ENCODE measurements at places on chromosomes 4 and X.

DNA sequence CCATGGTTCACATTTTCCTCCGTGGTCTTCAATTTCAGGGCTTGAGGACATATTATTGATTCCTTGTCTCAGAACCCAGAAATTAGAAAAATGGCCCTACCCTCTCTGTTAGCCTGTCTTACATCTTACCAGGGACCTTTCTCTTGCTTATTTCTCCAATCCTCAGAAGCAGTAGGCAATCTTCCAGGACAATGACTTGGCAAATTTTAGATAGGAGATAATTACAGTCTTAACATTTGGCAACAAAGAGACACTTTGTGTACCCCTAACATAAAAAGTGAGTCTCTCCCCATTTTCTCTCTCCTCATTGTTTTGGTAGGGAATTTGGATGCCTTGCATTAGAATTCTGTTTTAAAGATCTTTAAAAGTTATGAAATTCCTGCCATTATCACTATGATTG is 778.1 kb upstream of the SLIT2 start:
- no peak for DNase-seq

DNA sequence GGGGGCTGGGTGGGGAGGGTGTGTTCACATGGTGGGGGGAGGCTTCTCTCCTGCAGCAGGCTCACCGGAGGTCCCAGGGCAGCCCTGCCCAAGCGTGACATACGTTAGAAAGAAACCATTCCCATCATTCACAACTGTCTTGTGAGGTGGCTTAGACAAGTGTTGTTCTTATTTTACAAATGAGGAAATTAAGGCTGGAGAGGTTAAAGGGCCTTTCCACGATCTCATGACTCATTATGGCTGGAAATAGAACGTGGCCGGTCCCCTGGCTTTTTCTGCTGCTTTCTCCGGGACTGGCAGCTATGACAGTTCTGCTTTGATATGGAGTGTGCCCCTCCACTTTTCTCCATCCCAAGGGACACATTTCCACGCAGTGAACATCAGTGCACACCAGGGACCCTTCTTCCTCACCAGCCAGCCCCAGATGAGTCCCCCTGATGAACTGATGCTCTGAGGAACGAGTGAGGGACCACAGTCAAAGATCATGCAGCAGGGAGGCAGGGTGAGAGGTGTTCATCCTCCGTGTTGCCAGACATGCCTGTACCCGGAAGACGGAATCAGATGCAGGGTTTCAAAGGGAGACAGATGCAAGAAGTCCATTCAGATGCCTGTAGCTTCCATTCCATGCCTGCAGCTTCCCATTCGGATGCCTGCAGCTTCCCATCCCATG is 64.0 kb upstream of the ACSL1 start:
- no peak for DNase-seq

DNA sequence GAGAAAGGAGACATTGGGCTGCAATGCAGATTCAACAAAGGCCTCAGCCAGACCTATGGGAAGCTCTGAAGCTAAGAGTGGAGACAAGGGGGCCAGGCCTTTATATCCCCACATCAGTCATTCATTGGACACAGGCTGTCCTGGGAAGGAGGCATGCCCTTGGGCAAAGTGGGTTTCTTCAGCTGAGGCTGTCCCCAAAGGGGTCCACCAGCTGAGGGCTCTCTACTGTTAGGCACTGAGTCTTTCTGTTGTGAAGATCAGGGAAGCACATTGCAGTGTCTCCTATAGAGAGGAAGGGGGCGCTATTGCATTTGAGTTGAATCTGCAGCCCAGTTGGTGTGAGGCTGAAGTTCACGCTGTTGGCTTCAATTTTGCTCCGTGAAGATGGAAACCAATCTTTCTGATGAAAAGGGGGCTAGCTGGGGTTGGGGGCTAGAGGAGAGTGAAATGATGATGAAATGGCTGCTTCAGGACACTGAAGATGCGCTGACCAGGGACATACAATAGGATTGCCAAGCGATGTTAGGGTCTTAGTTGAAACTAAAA is 48.0 kb downstream of the SLC25A5 start:
- peak; percentile 39 for DNase-seq

DNA sequence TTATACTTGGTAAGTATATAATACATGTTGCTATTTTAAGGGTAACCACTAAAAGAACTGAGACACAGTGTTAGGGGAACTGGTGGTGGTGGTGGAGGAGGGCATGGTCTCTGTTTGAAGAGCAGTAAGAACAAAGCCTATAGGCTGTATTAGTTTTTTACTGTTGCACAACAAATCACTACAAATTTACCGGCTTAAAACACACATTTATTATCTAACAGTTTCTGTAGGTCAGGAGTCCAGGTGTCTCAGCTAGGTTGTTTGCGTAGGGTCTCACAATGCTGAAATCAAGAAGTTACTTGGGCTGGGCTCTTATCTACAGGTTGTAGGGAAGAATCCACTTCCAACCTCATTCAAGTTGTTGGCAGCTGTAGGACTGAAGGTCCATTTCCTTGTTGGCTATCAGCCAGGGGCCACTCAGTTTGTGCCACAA is 52.6 kb downstream of the CASK start:
- no peak for DNase-seq

- no peak for DNase-seq
Measured at GRCh38 chr4:152556283-152556682, 20.4 kb upstream of the FBXW7 start.

DNA sequence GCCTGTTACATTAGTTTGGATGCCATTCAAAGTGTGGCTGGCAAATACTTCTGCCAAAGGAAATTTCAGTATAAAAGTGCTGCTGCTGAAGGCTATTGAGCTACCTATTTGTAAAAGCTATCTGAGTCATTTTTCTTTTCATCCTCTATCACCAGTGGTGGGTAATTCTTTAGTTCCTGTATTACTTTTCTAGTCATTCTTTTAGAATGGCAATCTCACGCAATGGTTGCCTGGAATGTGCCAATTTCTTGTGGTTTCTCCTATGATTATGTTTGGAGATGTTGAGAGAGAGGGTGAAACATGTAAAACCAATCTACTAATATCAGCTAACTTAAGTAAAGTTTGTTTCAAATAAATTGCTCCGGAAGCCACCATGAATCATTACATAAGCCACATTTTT is 685.0 kb downstream of the RAPGEF2 start:
- no peak for DNase-seq

DNA sequence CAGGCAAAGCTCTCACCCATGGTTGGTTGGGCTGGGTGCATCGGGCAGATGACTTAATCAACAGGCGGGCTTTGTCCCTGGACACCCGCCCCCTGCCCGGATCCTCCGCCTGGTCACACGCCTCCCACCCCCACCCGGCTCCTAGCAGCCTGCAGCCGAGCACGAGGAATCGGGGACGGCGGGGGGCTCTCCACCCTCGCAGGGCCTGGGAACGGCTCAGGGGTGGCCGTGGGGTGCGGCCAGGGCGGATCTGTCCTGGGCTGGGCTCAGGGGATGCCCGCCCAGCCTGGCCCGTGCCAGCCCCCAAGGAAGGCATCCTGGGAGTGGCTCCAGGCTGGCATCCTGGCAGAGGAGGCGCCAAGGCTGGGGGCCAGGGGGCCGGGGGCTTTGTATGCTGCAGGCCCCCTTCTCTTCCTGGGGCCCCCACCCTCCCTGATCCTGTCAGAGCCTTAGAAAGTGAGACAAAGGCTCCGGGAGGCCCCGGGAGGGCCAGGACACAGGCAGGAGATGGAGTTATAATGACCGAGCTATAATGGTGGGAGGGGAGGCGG is 32.5 kb upstream of the FGFR3 start:
- no peak for DNase-seq

DNA sequence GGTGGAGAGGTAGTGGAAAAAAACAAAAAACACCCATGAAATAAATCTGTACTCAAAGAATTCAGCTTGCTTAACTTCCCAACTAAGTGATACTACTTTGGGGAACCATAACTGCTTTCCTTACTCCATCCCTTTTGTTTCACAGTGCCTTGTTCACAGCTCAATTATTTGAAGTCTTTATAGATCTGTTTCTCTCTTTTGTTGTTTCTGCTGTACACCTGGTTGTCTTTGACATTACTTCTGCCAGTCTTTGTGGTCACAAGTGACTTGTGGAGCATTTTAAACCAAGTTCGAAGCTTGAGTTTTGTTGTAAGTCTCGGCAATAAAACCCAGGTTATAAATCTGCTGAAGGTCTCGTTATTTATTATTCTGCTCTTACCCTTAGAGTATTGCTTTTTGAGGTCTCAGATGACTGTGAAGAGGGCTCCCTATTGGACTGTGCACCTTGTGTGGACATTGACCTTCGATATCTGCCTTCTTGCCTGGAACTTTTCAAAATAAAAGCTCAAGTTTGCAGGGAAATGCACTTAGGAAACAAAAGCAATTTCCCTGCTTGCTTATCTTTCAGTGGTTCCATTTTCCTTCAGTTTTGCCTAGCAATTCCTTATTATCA is 59.8 kb downstream of the ANK2 start:
- no peak for DNase-seq
